ENCODE measurements at places on chromosomes 3 and 15.

DNA sequence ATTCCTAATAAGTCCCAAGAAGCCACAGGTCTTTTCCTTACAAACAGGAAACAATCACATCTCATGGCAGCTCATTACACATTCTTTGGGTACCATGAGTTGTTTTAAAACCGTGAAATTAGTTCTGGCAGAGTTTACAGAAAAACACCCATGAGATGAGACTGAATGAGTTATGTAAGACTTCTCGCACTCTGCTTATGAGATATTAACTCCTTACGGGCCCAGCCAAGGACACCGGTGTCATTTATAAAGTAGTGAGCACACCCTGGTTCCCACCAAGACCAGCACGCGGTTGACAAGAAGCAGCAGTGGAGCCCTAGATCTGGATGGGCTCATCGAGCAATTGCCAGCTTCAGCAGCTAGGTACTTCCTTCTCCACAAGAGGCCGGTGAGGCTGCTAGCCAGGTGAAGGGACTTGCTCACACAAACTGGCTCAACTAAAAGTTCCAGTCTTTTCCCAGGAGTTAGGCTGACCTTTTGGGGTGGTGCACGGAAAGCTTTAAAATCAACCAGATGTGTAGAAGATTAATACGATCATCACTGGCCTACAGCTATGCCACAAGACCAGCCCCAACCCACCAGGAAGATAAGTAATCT lies 318.6 kb upstream of the ICE2 start:
- no peak for DNase-seq

- DNase-seq: no peak
Observed at GRCh38 chr15:60918234-60918959, 310.7 kb downstream of the RORA start.

- no peak for DNase-seq
Observed at GRCh38 chr3:57999417-58000115, 8.7 kb upstream of the FLNB start.

DNA sequence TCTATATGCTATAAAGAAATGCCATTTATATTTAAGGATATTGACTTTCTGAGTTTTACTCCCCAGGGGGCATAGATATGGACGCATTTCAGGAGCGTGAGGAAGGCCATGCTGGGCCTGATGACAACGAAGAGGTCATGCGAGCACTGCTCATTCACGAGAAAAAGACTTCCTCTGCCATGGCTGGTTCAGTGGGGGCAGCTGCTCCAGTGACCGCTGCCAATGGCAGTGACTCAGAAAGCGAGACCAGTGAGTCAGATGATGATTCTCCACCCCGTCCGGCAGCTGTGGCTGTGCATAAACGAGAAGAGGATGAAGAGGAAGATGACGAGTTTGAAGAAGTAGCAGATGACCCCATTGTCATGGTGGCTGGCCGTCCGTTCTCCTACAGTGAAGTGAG lies 38.4 kb downstream of the GTF2E1 start:
- DNase-seq: peak; percentile 97

Data from inflammatory macrophage treated with lipopolysaccharide for 4 hours (primary cell).